A172 (cell line): ENCODE measurements at places on chromosomes 6 and 20. TPM values are rescaled to one million over a fixed set of nuclear protein-coding genes. Genes with fewer than 3 reads are reported as not detected.

- no peak for DNase-seq
Observed at GRCh38 chr6:29014729-29015608, 9.9 kb upstream of the ZNF311 start.

Gene SLC22A7
- not detected in 2 replicates for total RNA-seq

Gene SSTR4
- not detected in 2 replicates for total RNA-seq

- peak; percentile 81 for DNase-seq
Observed at GRCh38 chr6:26553264-26553634, 15.1 kb downstream of the HMGN4 start.

DNA sequence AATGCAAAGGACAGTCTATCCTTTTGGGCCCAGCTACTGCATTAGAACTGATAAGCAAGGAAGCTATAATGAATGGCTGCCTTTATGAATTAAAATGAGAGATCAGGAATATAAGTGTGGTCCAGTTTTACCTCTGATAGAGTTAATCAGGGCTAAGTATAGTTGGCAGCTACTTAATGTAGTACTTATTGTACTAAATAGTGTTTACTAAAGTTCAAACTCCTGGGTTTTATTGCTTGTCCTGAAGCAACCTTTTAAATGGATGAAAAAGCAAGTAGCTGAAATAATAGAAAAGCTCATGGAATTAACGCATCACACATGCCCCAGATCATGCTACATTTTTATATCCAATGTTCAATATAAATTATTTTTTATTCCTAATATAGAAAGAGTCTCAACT, 5.3 kb downstream of the TRMT11 start:
- no peak for DNase-seq

GRCh38 chr6:13526727-13527670, 39.6 kb upstream of the GFOD1 start:
- DNase-seq, result peak; percentile 19

Gene SLC32A1
- total RNA-seq, result not detected in 2 replicates

Gene WFDC10B
- total RNA-seq, result 0.98 TPM in 1 of 2 replicates, not detected in the other

Gene FHL5
- total RNA-seq, result not detected in 2 replicates

- no peak for DNase-seq
Observed at GRCh38 chr6:41954668-41955067, 13.1 kb upstream of the CCND3 start.

GRCh38 chr20:1434571-1435336, 31.9 kb downstream of the NSFL1C start:
- peak; percentile 98 for DNase-seq

DNA sequence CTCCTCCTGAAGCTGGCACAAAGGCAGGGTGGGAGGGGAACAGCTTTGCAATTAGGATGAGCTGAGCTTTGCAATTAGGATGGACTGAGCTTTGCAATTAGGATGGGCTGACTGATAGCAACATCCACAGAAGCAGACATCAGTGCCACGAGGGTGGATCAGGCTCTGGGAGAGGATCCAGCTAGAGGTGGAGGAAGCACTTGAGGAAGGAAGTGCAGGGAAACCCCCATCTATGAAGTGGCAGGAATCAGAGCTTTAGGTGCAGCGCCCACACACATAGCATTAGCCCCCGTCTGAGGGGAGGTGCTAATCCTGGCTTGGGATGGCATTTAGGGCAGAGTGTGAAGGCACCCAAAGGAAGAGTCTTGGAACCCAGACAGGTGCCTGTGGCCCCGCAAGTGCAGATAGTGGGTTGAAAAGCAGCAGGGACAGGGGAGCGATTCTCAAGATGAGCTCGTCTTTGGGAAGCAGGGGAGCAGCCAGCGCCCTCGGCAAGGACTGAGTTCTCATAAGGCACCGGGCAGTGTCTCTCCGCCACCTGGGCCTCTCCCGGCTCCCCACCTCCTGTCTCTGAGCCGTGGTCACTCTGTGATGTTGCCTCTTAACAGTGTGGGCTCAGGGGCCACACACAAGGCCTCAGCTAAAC, 12.0 kb upstream of the THBS2 start:
- DNase-seq, result no peak

DNA sequence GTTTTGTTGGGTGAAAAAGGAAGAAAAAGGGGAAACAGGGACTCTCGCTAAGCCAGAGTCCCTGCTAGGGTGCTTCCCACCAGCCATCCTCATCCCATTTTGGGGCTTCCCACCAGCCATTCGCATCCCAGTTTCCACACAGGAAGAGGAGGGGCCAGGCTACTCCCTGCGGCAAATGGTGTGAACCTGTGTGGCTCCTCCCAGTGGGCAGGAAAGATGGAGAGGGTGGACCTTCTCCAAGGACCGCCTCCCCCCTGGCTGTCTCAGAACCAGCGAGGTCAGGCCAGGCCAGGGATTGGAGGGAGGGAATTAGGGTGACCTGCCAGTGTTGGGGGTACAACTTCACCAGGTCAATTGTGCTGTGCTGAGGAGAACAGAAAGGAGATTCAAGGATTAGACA, 326.9 kb downstream of the PACRG start:
- DNase-seq, result no peak

DNA sequence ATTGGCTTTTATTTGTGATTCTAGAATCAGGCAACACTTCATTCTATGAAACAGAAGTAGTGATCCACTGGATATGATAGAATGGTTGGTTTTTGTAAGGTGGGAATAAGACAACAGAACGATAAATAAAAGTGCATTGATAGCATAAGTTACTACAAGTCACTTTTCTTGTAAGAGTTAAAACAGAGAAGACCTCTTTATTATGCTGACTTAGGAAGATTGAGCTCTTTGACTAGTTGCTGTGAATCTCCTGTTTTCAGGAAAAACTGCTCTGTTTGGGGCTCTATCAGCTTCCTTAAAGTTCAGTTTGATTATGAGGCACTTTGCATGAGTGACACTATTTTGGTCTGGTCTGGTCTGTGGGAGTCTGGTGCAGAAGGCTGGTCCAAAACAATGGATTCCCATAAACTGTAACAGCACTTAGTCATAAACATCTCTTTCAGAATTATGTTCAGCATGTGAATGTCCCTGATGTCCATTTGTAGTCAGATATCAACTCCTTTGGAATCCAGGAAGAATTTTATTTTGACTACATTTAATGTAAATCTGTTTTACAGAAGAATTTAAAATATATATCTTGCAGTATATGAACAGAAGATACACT, 35.0 kb upstream of the DSE start:
- DNase-seq, result no peak

DNA sequence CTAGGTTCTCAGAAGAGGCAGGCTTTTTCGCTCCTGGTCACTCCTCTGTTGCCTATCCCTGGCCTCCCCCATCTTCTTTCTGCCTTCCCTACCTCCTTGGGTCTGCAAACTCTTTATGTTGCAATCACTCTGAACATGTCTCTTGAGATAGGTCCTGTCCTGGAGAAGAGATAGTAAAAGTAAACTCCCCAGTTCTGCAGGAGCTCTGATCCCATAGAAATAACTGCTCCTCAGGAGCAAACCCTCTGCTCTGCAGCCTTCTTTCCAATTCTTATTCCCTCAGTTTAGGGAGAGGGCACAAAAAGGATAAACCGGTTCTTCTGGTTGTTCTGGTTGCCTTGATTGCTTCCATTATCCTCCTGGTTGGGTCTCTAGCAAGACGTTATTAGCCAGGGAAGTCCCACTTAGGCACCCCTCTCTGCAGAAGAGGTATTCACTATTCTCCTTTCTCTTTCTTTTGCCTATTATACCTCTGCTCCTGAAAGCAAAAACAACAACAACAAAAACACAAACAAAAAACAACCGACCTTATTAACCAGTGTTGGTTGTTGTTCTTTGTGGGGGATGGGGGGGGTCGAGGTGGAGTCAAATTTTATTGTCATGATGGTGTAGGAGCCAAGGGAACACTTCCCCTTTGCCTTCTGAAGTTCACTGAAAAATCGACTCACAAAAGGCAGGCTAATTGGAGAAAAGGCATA, 973 bp downstream of the TRIM38 start:
- peak; percentile 7 for DNase-seq

DNA sequence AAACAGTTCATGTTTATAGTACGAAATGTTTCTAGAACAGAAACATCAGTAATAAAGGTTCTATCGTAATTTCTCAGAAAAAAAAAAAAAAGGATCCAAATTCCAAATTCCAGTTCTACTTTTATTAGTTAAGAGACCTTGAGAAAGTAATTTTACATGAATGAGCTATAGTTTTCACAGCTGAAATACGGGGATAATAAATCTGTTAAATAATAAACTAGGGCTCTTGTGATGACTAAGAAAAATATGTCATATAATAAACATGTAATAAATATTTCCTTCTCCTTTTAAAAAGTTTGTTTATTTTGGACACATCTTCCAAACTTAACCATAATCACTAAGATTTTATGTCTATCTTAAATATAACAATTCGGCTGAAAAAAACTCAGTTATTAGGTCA, 17.8 kb downstream of the RARS2 start:
- no peak for DNase-seq

- DNase-seq, result peak; percentile 11
Observed at GRCh38 chr20:25539742-25540672, 45.3 kb downstream of the NINL start.

- DNase-seq, result no peak
Observed at GRCh38 chr20:16028923-16029322, 544.3 kb downstream of the KIF16B start.

Gene SPATA2
- total RNA-seq, result 3.4 and 4.5 TPM in 2 replicates

DNA sequence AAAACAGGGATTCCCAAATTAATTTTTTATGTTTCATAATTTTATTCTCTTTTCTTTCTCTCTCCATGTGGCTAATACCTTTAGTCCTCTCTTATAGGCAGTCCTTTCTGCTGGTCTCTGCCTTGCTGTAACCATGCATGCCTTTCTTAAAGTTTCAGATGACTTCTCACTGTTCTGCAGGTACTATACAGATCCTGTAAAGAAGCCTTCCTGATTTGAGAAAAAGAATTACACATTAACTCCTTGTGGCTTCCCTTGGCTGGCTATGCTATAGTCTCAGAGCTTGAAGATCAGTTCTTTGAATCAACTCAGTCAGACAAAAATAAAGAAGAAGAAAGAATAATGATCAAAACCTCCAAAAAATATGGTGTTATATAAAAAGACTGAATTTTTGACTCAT, 7.3 kb upstream of the GPR63 start:
- DNase-seq, result no peak

- no peak for DNase-seq
Observed at GRCh38 chr6:157326979-157327378, 3.7 kb upstream of the TMEM242 start.

DNA sequence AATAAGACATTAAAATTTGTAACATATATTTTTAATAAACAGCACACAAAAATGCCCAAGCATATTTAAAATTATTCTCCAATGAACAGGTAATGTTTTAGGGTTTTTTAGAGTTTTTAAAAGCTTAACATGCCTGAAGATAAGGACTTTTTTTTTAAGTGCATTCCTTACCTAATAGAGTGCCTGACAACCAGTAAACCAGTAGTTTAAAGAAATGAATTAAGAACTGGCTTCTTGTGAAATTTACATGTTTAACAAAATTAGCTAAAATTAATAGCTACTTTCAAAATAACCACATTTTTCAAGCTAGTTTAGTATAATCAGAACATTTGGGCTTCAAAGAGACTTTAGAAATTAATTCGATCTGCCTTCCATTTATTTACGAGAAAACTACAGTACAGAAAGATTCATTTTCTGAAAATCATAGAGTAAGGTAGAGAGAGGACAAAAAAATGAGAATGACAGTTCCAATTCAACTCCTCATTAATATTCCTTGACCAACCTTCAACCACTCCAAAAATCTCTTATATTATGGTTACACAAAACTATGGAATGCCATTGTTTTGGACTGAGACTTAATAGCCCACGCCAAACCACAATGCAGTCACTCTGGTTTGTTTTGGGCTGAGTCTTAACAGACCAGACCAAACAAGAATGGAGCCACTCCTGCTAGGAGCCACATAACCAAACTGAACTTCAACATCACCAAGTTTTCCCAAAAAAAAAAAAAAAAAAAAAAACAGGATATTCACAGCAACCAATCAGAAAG, 5.7 kb upstream of the PLN start:
- DNase-seq, result peak; percentile 4

- DNase-seq, result no peak
Observed at GRCh38 chr6:35831257-35832007, 26.3 kb downstream of the LHFPL5 start.

DNA sequence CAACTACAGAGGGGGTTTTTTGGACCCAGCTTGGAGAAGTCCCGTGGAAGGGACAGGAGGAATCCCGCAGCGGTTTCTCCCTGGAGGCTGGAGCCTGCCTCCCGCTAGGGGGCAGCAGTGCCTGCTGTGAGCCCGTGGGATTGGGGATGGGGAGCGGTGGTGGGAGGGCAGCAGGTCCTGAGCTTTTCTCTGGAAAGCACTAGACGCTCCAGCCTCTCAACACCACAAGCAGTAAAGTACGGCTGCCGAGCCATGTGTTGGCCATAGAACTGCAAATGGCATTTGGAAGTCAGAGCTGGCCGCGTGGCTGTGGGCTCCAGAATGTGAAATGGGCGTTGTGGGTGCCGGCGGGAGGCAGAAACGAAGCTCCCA, 47.8 kb downstream of the GMPR start:
- no peak for DNase-seq

Gene CTAGE9
- not detected in 2 replicates for total RNA-seq

DNA sequence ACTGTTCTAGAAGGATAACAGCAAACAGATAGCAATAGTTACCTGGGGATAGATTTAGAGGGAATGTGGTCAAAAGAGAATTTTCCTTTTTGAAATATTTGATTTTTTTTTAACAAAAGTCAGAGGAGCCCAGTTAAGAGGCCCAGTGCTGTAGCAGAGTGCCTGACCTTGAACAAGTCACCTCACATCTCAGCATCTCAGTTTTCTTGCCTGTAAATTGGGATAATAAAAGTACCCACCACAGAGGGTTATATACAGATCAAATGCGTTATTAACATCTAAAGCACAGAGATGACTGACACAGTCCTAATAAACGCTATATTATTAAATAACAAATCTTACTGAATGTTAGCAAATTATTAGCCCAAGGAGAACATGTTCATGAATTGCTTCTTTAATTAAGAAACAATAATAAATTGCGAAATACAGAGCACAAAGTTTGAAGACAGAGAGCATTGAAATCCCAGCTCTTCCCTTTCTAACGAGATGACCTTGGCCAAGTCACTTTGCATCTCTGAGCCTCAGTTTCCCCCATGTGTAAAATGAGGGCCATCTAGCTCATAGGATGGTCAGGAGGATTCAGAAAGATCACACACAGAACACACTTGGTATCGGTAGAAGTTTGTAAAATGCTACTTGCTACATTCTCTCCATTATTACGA, 35.5 kb downstream of the PTGIS start:
- no peak for DNase-seq

DNA sequence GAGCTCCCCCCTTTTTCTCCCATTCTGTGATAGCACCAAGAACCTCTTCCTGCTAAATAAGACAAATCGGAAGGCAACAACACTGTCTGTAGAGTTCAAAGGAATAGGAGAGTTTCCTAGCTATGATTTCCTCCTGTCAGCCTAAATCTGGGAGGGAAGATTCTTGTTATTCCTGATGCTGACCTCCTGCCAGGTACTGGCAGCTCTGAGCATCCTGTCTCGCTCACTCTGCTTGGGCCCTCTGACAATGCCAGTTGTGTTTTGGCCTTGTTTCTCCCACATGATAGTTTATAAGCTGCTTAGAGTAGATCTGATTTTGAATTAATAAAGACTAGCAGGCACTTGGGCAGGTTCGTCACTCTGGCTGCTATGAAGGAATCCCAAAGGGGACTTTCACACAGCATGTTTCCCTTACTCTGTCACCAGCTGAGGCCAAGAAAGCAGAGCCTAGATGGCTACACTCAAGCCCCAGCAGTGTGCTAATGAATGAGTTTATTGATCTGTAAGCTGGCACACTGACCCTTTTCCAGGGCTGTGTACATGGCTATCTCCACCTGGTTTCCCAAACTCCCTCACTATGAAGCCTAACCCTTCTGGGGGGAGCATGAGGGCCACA, 52.3 kb downstream of the UQCC1 start:
- DNase-seq, result no peak

GRCh38 chr6:128131566-128131965, 230.7 kb upstream of the THEMIS start:
- DNase-seq, result peak; percentile 21

- DNase-seq, result no peak
Observed at GRCh38 chr6:4345543-4345942, 210.2 kb upstream of the ECI2 start.
